Vagina (tissue), 2 donors: ENCODE measurements at places on chromosomes 6 and 20.

GRCh38 chr20:588932-589672, 21.0 kb downstream of the TCF15 start:
- no peak overlapping the region for H3K4me3 ChIP-seq
- no peaks in the 10 kb centered on the region for H3K27me3 ChIP-seq
- no peaks in the 10 kb centered on the region for H3K36me3 ChIP-seq
- no peak for DNase-seq
- H3K27ac ChIP-seq = no peak overlapping the region

DNA sequence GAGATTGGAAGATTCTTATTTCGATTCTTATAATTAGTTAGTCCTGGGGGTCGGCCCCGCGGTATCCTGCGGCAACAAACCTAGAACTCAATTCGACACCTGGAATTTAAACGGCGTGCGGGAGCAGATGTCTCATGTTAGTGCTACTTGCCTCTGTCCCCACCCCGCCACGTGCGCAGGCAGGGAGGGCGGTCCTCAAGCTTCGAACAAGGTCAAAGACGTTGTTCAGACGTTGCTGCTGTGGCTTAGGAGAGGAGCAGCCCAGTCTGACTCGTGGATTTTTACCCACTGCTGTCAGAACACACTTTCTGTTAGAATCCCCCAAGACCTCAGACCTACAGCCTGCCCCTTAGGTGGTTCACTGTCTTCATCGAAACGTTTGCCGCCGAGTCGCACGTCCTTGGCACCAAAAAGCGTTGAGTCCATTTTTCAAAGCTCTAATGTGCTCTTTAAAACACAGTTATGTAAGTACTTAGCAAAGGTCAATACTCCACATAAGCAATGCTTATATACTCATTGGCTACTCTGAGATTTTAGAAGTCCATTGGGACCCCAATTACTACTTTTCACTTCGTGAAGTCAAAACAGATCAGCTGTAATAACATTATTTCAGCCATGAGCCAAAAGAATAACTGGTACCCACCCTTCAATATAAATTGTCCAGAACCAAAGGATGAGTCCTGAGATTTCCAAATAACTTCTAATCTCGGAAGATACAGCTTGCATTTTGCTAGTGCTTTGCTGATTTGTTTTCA, 2.7 kb upstream of the C6orf62 start:
- peak overlapping the region; percentile 99 for H3K27ac ChIP-seq
- H3K36me3 ChIP-seq = no peaks in the 10 kb centered on the region
- peak overlapping the region; percentile 60 for H3K4me3 ChIP-seq
- H3K4me1 ChIP-seq = peaks cover 24% of the 10 kb centered on the region

GRCh38 chr20:33419140-33419974, 18.0 kb upstream of the CDK5RAP1 start:
- H3K4me1 ChIP-seq = peaks cover 21% of the 10 kb centered on the region
- DNase-seq = no peak
- H3K4me3 ChIP-seq = no peak overlapping the region
- H3K36me3 ChIP-seq = no peaks in the 10 kb centered on the region

DNA sequence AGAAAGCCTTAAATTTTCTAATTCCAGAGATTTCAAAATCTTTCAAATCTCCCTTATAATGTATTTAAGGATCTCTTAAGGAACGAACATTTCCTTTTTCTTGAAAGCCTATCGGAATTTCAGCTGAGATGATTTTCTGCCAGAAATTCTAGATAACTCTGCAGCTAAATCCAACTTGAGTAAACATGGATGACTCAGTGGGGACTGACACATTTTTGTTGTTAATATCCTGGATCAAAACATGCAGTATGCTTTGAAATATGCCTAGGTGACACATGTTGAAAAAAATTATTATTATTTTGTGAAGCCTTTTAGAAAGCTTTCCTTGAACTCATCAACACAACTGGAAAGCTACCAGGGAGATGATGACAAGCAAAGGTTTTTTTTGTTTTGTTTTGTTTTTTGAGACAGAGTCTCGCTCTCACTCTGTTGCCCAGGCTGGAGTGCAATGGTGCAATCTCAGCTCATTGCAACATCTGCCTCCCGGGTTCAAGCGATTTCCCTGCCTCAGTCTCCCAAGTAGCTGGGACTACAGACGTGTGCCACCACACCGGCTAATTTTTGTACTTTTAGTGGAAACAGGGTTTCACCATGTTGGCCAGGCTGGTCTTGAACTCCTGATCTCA, 140.1 kb upstream of the SNX9 start:
- no peak overlapping the region for H3K4me3 ChIP-seq
- H3K4me1 ChIP-seq = no peaks in the 10 kb centered on the region
- DNase-seq = no peak

- no peaks in the 10 kb centered on the region for H3K4me1 ChIP-seq
- H3K27ac ChIP-seq = no peak overlapping the region
- no peak for DNase-seq
- no peaks in the 10 kb centered on the region for H3K27me3 ChIP-seq
- H3K4me3 ChIP-seq = no peak overlapping the region
Observed at GRCh38 chr6:90805619-90806155, 218.8 kb upstream of the MAP3K7 start.

GRCh38 chr6:150900049-150900448, 34.5 kb downstream of the MTHFD1L start:
- DNase-seq = no peak
- H3K27ac ChIP-seq = no peak overlapping the region
- peaks cover 4% of the 10 kb centered on the region for H3K4me1 ChIP-seq
- no peak overlapping the region for H3K4me3 ChIP-seq
- H3K27me3 ChIP-seq = no peaks in the 10 kb centered on the region

DNA sequence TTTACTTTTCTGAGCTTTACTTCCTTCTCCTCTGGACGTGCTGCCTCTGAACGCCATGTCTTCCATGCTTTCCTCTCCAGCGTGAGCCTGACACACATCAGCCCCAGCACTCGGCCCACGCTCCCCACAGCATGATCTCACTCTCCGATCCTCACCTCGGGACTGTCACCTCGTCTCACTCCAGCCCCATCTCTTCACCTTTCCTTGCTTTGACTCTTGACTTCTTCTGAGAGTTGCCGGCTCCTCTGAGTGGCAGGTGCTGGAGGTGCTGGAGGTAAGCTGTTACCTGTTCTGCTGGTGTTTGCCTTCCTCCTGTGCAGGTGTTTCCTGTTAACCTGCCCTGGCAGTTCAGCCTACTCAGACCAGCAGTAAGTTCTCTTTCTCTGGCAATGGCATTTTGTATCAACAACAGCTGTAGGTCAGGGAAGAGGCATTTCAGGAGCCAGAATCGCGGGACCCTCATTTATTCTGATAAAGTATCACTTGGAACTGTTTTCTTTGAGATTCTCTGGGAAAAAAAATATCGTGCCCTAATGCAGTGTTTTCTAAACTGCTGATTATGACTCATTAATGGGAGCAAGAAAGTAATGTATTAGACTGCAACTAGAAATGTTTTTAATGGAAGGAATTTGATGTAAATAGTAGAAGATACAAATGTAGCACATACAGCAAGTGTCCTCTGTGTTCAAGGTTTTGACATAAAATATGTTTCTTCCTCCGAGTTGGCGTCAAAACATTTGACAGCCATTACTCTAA, 106.5 kb downstream of the ARID1B start:
- H3K4me1 ChIP-seq = peaks cover 95% of the 10 kb centered on the region
- DNase-seq = no peak
- H3K4me3 ChIP-seq = no peak overlapping the region

DNA sequence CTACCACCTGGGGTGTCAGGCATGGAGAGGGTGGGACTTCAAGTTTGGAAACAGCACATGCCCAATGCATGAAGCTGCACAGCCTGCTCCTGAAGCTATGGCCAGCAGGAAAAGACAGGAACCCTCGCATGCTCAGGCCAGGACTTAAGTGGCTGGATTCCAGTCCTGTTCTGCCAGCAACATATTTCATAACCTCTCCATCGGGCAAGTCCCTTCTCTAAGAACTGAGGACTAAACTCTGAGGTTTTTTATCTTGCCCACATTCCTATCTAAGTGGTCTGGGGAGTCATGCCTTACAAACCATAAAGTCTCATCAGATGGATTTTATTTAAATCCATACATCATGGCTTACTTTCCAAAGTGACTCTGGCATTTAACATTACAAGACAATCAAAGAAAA, 27.5 kb upstream of the AGPAT4 start:
- H3K36me3 ChIP-seq = no peaks in the 10 kb centered on the region
- H3K27ac ChIP-seq = no peak overlapping the region
- no peak for DNase-seq
- no peaks in the 10 kb centered on the region for H3K4me1 ChIP-seq
- H3K27me3 ChIP-seq = no peaks in the 10 kb centered on the region

GRCh38 chr6:35550437-35550836, 37.7 kb upstream of the TULP1 start:
- no peak overlapping the region for H3K4me3 ChIP-seq
- no peaks in the 10 kb centered on the region for H3K36me3 ChIP-seq
- H3K4me1 ChIP-seq = no peaks in the 10 kb centered on the region
- no peak for DNase-seq

DNA sequence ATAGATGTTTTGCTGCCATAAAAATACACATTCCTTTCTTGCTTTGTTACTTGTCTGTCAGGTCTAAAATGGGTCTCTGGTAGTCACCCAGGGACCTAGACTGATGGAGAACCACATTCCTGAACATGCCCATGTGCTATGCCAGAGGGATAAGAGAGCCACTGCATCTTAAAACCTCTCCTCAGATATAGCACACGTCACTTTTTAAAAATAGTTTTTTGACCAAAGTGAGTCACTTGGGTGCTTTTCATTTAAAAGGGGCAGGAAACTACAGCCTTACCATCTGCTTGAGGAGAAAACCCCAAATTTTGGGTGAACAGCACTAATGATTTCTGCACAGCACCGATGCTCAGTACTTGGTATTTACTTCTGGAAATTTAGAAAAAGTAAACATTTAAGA, 197.8 kb downstream of the OGFRL1 start:
- no peaks in the 10 kb centered on the region for H3K4me1 ChIP-seq
- H3K27ac ChIP-seq = no peak overlapping the region
- DNase-seq = no peak
- no peak overlapping the region for H3K4me3 ChIP-seq
- H3K27me3 ChIP-seq = no peaks in the 10 kb centered on the region
